ENCODE measurements at places on chromosomes 5 and 9.

DNA sequence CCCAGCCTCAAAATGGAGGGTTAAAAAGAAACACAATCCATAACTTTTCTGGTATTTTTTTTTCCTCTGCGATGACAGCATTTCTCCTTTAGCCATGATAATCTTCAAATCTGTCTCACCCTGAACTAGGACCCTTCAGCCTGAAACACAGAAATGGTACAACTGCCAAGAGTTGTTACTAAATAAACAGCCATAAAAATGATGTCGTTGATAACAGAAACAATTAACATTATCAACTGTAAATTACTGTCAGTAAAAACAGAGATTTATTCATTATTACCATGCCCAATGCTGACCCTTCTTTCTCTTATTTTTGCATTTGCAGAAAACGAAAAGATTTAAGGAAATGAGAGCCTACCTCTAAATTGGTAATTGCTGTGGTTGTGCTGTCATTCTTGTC, 19.4 kb upstream of the MIER3 start:
- DNase-seq: no peak

DNA sequence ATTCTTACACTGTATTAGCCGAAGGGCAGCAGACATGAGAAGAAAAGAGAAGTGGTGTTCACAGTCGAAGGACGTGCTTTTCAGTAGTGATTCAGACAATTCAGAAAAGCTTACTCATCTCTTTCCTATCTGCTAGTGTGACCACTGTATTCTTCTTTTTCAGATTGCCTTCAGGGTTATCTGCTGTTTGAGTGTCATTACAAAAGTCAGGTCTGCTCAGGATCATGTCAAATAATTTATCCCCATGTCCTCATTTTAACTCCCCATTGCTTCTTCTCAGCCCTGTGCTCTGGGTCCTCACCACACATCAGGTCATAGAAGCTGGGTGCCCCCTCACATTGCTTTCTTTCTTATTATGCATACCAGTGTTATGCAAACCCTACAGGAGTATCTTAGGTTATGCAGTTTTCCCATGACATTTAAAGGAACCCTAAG, 394.0 kb downstream of the CETN3 start:
- DNase-seq: no peak

GRCh38 chr5:174310706-174311105, 265.2 kb downstream of the NSG2 start:
- no peak for DNase-seq

DNA sequence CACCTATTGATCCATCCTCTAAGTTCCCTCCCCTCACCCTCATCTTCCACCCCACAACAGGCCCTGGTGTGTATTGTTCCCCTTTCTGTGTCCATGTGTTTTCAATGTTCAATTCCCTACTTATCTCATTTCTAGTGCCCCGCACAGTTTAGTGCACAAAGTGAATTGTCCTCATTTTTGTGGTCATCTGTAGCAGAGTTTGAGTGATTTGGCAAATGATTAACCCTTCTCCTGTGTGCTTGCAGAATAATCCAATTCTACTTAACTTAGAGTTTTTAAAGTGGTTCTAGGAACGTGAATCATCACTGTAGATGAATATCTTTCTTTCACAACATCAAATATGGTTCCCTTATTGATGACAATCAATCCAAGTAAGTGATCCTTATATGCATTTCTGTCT, 6.3 kb upstream of the HAPLN1 start:
- DNase-seq: no peak

DNA sequence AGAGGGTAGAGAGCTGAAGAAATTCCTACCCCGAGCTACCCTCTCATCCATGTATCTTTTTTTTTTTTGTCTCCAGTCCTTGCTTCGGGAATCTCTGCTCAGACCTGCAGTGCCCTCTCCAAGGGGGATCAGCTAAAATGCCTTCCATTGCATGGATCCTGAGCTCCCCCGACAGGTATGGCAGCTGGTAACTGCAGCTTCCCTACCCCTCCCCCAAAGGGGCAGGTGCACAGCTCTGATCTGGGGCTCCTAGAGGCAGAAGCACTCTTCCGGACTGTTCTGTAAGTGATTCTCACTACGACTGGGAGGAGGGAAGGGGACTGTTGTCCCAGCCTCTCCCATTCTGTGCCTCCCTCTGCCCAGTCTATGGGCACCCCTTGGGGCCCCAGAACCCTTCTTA, 169.6 kb downstream of the MELK start:
- DNase-seq: no peak

DNA sequence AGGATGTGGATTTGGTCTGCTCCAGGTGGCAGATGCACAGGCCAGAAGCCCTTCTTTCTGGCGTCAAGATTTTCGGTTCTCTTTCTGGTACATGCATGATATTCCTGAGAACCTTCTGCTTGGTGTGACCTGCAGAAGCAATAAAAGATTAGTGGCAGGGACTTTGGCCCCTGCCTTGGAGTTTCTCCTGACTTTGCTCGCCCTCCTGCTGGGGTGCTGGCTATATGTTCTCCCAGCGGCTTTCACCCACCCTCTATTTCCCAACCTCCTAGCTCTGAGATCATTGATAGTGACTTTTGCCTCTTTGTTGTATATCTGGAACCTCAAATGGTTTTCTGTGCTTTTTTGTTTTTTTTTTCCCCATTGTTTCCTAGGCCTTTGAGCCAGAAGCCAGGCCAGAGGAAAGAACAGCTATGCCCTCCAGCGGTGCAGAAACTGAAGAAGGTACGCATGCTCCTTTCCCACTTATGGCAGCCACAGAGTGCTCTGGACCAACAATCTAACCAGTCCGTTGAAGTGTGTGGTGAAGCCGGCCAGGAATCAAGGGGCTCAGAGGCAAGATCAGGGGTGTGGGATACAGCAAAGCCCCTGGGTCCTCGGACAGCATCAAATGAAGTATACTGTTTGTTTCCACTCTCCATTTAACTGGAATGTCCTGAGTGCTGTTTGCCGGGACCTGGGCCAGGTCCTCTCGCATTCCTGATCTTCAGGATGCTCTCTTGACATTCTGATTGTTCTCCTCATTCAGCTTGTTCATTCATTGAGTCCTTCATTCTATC, 154.5 kb downstream of the ARHGEF28 start:
- DNase-seq: no peak

GRCh38 chr9:12859704-12860251, 85.0 kb downstream of the LURAP1L start:
- no peak for DNase-seq

DNA sequence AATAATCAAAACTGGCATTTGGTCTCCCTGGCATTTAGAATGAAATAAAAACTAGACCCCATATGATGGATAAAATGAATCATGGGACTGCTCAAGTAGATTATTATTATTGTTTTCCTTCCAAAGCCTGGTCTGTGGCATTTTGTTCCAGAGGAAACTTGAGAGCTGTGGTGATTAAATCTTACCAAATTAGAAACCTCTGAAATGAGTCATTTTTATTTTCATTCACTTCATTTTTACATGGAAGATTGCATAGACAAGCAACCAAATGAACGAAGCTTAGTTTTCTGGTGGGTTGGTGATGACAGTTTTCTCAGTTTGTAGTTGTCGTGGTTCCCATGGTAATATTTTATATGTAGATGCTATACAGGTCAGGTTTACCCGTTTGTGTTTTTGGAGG, 23.4 kb downstream of the PAM start:
- DNase-seq: no peak

- no peak for DNase-seq
Measured at GRCh38 chr5:55402199-55402598, 94.4 kb downstream of the MTREX start.

- DNase-seq: no peak
Measured at GRCh38 chr9:124009531-124010217, 1.9 kb upstream of the LHX2 start.

GRCh38 chr9:90343366-90343765, 299.3 kb downstream of the DIRAS2 start:
- DNase-seq: no peak

DNA sequence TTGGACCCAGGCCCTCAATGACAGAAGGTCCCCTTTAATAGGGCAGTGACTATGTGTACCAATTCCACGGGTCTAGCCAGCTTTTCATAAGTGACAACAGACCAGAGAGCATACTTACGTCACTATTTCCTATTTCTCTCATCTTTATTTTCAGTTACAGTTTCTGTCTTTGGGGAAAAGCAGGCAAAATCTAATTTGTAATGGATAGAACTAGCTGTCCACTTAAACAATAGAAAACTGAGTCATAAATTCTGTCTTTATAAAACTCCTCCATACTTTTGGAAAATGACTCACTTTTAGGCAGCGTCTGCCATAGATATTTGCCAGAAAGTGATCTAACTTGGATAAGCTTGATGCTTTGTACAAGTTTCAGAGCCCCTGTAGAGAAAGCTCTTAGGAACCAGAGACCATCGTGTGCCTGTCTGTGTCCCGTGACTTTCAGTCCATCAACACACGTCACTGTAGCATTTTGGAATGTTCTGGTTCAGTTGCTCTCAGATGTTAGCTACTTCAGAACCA, 101.9 kb downstream of the F2RL2 start:
- no peak for DNase-seq

GRCh38 chr5:153827397-153827796, 211.3 kb downstream of the FAM114A2 start:
- DNase-seq: no peak

- DNase-seq: no peak
Measured at GRCh38 chr5:139738193-139739149, 57.1 kb upstream of the PSD2 start.

- no peak for DNase-seq
Measured at GRCh38 chr5:156376751-156377150, 49.8 kb downstream of the SGCD start.

DNA sequence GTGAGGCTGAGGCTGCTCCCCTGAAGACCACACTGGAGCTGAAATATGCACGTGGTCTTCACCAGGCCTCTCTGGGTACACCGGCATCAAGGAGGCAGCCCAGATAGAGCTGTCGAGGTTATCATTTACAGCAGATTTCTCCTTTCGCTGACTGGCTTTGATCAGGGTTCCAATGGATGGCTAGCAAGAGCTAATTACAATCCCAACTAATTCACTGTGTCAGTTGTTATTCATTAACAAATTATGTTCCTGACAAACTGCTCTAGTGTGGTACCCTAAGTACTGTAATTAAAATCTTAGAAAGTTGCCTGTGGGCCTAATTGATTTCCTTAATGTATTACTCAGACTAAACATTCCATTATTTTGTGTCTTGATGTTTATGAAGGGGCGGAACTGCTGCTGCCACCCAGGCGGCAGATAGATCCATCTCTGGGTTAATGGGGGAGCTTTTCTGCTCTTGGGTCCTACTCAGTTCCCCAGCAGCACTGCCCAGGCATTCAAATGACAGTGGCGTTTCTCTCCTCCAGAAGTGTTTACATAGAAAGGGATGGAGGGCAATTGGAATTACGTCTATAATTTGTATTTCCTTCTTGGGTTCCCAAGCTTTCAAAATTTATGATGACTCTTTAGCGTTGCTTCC, 71.7 kb upstream of the RAD23B start:
- no peak for DNase-seq

- DNase-seq: no peak
Measured at GRCh38 chr5:150120062-150120441, 33.7 kb upstream of the CSF1R start.

- DNase-seq: no peak
Measured at GRCh38 chr5:9176641-9177040, 369.2 kb downstream of the SEMA5A start.

DNA sequence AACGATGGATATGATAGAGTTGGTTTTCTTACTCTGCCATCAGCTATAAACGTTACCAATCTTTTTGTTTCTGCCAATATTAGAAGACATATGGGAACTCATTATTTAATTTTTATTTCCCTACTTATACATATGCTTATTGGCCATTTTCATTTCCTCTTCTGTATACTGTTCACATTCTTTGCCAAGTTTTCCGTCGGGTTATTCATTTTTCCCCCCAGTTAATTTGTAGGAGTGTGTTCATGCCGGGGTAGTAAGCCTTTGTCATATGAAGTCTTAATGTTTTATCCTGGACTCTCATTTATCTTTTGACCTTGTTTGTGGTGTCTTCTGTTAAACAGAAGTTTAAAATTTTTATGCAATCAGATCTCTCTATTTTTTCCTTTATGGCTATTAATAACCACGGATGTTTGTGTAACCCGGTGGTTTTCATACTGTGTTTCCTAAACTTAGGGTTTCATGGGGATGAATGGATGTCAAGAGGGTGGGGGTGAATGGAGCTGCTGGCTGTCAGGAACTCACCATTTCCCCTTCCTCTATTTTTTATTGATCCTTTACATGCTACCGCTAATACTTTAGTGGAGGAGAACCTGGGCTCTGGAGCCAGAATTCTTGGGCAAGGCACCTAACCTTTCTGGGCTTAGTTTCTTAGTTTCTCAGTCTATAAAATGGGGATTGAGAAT, 42.5 kb upstream of the PPARGC1B start:
- DNase-seq: no peak

- DNase-seq: no peak
Measured at GRCh38 chr5:5140479-5141338, 579 bp downstream of the ADAMTS16 start.

- DNase-seq: no peak
Measured at GRCh38 chr9:121720311-121721057, 69.0 kb downstream of the DAB2IP start.

GRCh38 chr5:154300207-154300883, 109.8 kb downstream of the GALNT10 start:
- DNase-seq: no peak

DNA sequence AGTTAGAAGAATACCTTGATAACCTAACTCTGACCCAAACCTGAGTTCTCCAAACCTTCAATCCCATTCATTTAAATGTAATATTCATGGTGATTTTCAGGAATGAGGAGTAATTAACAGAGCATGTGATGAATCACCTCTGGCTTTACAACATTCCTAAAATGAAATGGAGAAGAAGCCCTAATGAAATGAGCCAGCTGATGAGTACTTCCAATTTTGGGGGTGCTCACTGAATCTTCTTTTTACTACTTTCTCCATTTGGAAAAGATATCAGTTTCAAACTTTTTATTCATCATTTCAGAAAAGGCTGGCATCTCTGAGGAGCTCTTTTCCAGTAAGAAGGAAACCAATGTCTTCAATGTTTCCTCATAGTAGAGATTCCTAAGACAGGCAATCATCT, 2.9 kb upstream of the SPINK5 start:
- DNase-seq: no peak

DNA sequence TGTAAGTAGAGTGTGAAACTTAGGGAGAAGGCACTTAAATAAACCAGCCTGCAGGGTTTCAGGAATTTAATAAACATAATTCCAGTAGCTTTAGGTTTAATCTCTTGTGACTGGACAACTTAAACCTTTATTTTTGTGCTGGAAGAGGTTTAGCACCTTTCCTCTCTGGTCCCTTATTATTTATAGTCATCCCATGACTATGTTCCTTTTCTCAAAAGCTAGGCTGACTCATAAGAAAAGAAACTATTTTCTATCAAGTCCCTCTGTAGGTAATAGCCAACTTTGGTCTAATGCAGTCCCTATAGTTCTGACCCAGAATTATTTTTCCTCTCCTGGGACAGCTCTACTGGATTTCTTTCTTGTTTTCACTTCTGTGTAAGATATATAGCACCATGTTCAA, 588.9 kb downstream of the NR2F1-AS1 start:
- no peak for DNase-seq

DNA sequence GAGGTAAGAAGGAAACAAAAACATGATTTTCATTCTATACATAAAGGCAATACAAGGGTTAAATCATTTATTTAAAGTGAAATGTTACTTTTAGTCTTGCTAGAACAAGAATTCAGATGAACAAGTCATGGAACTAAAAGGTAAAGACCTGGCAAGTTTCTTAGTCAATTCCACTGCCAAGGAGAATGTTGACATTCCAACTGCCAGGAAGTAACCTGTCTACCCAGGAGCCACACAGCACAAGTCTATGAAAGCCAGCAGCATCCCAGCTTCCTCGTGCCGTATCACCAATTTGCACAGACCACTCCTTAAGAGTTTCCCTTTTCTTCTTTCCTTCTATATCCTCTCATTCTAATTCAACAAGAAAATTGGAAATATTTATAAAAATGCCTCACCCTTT, 79.9 kb downstream of the SETX start:
- DNase-seq: no peak
